ENCODE measurements at places on chromosomes 11 and 22.

- DNase-seq, result no peak
Observed at GRCh38 chr11:4645974-4646373, 2.2 kb downstream of the OR51E1 start.

- DNase-seq, result no peak
Observed at GRCh38 chr22:35882211-35883030, 146.2 kb downstream of the RBFOX2 start.

- DNase-seq, result no peak
Observed at GRCh38 chr11:94376841-94377240, 24.4 kb downstream of the GPR83 start.

DNA sequence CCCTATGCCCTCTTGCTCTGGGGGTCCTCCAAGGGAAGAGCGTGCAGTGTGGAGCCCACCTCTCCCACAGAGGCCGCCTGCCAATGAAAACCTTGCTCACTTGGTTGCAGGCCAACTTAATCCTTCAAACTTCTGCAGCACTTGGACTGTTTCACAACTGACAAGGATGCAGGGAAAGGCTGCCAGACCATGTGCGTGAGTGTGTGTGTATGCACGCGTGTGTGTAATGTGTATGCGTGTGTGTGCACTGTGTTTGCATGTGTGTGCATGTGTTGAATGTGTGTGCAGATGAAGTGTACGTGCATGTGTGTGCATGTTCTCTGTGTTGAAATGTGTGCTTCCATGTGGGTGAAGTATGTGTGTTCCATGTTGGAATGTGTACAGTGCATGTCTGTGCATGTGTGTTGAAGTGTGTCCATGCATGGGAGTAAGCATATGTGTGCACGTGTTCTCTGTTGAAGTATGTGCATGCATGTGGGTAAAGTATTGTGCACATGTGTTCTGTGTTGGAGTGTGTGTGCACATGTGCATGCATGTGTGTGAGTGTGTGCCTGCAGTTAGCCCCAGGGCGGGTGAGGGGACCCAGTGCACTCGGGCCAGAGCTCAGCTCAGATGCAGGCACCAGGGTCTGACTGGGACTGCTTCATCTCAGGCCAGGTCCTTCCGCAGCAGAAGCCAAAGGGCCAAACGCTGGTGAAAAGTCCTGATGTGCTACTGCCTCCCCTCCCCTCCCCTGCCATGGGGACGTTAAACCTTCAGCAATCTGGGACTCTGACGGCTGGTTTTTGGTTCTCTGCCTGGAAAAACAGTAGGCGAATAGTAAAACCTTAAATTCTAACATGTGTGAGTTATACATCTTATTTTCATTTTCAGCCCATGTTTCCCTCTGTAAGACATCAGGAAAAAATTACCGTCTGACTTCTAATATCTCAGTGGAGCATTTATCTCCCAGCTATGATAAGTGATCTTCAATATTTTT is 72.0 kb downstream of the FLI1 start:
- DNase-seq, result no peak

GRCh38 chr11:19237813-19238212 is 2.9 kb downstream of the E2F8 start:
- no peak for DNase-seq

All from stimulated activated CD4-positive, alpha-beta T cell treated with anti-CD3 and anti-CD28 coated beads, TNF-alpha, amount 100 ng/mL, for 48 hours (primary cell).